ENCODE measurements at places on chromosomes 2 and 18.

DNA sequence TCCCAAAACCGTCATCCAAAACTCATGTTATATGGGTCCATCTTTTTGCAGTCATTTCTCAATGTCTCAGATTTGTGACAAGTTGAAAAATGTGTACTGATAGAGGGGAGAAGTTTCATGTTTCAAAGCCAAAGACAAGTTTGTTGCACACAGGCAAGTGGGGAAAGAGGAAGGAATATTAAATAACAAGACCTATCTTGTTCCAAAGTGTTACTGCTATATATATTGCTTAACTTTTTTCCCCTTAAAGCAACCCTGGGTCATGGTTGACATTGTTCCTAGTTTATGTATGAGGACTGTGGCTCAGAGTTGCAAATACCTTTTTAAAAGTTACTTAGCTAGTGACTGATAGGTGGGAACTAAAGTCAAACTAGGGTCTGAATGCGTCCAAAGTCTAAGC is 1.7 kb downstream of the ITGA4 start:
- DNase-seq: no peak

DNA sequence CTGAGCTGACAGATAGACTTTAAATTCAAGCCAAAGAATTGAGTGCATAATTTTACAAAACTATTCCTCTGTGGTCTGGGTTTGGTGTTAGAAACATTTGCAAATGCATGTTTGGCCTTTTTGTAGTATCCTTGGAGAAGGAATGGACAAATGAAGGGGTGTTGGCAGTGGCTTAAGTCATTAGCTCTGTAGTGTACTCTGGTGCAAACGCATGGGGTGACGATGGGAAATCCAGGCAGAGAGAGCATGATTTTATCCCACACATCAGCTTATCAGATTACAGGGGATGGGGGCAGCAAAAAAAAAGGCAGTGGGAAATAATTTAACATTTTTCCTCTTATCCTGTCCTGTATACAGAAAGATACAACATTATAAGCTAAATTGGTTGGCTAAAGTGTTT is 320.6 kb downstream of the ZNF516 start:
- no peak for DNase-seq

DNA sequence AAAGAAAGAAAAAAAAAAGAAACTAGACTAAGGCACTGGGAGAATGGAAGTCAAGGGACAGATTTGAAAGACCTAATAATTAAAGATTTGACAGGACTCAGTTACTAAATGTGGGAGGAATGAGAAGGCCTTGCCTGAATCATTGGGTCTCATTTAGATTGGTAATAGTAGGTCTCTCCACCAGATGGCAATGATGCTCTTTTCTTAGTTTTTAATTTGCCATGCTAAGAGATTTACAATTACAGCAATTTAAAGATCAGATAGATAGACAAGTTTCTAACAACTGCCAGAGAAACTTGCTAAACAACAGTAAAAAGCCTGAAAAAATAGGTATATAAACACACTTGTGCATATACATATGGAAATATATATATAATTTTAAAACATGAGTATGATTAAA is 153.0 kb downstream of the TMEM247 start:
- no peak for DNase-seq

GRCh38 chr2:27350106-27350693 is 6.4 kb downstream of the GTF3C2 start:
- no peak for DNase-seq

DNA sequence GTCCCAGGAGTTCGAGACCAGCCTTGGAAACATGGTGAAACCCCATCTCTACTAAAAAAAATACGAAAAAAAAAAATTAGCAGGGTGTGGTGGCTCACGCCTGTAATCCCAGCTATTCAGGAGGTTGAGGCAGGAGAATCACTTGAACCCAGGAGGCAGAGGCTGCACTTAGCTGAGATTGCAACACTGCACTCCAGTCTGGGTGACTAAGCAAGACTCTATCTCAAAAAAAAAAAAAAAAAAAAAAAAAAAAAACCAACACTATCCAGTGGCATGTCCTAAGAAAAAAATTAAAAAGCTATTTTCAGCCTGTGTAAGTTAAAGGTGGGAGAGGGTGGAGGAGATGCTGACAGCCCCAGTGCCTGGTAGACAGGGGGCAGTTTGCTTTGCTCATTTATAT is 32.2 kb upstream of the REL start:
- DNase-seq: no peak

- no peak for DNase-seq
Observed at GRCh38 chr2:56185101-56185581, 1.4 kb downstream of the CCDC85A start.

DNA sequence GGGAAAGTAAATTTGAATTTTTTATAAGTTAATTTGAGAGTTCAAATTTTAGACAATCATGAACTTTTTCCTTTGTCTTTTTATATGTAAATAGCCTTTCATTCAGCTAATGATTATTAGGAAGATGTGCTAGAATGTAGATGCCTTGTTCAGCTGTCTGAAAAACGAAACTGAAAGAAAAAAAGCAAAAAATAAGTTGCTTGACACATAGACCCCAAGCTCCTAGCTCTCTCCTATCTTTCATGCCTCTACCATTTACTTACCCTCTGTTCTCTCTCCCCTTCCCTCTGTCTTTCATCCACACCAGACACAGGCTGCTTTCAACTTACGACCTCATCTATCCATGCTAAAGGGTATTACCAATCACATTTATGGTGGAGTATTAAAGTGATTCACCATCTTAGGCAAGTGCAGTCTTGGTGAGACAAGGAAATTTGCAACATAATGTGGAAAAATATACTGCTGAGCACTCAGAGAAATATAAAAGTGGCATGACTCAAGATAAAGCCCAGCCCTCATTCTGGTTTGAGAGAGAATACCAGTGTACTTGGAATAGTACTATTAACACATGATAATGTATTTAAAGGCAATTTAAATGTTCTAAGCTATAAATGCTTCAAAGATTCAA is 425.6 kb downstream of the SUCLG1 start:
- no peak for DNase-seq

GRCh38 chr2:45674035-45674816 is 22.8 kb downstream of the PRKCE start:
- DNase-seq: no peak

DNA sequence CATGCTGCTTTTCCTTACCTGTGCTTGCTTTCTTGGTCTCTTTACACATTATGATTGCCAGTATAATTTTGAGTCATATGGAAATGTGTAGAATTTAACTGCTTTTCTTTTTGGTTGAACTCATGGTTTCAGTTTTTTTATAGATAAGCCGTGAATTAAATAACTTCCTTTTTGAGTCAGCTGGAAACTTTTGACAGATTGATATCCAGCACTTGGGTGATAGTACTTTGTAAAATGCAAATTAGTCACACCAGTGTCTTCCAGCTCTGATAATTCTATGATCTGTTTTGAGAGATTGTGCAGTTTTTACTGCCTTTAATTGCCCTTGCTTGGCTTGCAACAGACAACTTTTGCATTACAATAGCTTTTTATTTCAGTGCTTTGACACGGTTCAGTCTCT is 86.4 kb downstream of the NCOA1 start:
- no peak for DNase-seq

- DNase-seq: no peak
Observed at GRCh38 chr18:74395648-74396154, 61.4 kb downstream of the DIPK1C start.

DNA sequence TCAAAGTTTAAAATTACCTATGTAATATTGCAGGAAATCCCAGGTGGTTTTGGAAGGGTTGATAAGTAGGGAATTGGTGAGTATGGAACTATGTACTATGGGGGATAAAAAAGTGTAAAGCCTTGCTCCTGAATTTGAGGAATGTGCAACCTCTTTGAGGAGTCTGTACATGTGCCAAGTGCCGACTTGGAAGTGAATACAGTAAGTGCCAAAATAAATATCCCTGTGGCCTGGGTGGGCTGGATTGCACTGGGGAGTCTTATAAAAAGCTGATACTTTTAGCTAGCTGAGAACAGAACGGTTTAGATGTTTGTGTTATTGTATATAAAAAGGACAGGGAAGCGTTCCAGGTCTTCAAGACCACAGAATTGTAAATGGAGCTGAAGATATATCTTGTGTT is 317.1 kb upstream of the LRRTM1 start:
- DNase-seq: no peak

DNA sequence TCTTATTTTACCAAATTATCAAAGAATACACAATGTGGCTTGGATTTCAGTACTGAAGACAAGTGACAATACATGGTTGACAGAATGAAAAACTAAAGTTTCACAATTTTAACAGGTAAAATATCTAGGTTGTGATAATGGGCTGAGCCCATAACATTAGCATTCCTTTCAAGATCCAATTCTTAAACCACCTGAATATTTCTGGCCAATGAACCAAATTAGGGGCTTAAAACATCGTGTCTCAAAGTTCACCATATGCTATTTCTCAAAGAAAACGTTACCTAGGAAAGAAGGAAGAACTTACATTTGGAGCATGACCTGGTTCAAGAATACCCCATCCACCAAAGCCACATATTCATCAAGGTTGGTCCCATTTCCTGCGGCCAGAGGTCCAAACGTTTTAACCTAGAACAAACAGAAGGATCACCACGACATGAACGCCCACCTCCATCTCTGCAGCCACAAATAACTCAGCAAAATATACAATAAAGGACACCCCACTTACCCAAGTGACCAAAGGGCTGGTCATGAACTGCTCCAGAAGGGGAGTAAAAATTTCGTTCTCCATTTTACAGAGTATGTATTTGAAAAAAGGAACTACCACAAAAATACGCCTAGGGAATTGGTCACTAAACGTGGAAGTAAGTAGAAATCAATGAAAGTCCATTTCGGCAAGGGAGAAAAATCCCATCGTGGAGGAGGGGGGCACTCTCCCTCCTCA is 984 bp downstream of the CCDC88A start:
- DNase-seq: no peak

DNA sequence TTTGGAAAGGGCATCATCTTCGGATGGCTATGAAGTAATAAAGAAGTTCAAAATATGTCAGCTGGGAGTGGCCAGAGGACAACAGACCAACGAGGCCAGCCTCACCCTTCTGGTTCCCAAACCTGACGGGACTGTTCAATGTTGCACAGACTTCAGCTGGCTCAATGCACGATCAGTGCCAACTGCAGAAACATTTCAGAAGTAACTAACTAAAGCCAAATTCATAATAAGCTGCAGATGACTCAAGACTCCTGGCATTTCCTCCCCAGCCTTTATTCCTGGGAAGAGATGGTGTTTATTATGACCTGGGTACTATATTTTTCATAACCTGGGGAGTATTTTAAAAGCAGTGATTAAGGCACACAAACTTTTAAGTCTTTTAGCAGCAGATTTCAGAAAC is 3.8 kb upstream of the ATP6V1C2 start:
- no peak for DNase-seq

- DNase-seq: no peak
Observed at GRCh38 chr2:180046776-180047175, 39.7 kb upstream of the CWC22 start.

DNA sequence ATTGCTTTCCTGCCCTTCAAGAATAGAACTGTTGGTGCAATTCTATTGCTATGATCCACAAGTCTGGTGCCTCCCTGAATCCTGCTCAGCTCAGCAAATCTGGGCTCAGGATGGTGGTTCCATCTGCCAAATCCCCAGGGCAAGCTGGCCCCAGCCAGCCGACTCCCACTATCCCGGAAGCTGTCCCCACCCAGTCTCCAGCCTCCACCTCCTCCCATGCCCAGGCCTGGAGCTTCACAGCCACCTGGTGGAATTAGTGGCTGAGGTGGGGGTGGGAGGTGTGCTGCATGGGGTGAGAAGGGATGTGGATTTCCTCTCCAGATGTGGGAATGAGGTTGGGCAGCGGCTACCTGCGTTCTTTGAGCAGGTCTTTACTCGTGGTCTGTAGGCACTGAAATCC is 119.3 kb upstream of the SMAD2 start:
- no peak for DNase-seq

- no peak for DNase-seq
Observed at GRCh38 chr2:127611076-127611925, 34.7 kb upstream of the GPR17 start.

DNA sequence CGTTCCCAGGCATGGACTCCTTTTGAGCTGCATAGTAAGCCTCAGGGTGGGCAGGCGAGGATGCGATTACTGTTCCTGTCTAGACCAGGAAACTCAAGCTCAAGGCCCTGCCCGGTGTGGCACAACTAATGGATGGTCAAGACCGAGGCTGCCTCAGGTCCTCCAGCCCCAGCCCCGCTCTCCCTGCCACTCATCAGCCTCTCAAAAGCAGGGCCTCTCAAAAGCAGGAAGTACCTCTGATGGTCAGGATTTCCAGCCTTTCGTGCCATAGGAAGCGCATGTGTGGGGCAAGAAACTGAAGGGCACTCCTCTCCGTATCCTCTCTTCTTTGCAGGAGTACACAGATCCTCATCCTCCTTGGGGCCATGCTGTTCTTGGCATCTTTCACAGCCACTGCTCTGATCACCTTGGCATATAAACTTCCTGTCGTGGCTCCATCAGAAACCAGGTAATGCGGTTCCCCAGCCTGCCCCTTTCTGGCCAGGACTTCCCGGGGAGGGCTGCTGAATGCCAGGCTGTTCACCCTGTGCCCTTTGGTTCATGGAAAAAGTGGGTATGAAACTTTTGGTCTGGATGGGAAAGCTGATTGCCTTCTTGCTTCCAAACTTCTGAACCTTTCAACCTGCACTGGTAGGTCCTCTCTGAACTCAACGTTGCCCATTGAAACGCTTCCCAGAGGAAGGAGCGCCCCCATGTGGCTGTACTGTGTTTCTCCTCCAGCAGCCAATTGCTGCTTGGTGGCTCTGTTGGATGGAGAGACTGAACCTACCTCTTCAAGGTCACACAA is 82.8 kb upstream of the SEC11C start:
- no peak for DNase-seq

DNA sequence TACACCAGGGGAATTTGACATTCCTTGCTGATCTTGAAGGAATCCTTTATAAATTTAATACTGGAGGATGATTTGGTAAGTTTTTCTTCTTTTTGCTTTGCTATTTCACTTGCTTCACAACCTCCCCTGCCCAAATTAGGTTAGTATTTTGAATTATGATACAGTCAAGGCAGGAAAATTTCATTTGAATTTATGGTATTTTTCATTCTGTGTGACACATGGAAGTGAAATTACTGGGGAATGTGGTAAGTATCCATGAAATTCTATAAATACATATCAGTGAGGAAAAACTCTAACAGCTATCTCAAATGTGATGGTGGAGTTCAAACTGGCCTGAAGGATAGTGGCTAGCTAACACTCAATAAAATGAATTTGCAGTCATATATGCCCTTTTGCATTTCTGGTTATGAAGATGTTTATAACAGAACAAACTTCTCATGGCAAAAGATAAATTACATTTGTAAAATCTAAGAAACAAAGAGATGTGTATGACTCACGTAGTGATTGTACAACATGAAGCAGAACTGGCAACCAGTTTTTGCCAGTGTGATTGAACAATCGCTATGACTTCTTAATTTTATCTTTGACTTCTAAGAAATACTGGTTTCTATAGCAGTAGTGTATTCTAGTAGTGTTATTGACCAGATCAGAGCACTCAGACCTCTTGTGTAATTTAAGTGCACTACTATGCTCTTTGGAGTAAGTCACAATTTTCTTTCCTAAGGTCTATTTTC is 152.6 kb downstream of the IKZF2 start:
- no peak for DNase-seq

- DNase-seq: no peak
Observed at GRCh38 chr2:210997373-210997772, 441.0 kb downstream of the CPS1 start.

- no peak for DNase-seq
Observed at GRCh38 chr2:67713376-67713775, 316.2 kb downstream of the ETAA1 start.
